ENCODE measurements at places on chromosomes 2 and 18.
A peak's percentile ranks its signal among the peaks of the same experiment; 100 is the strongest.

DNA sequence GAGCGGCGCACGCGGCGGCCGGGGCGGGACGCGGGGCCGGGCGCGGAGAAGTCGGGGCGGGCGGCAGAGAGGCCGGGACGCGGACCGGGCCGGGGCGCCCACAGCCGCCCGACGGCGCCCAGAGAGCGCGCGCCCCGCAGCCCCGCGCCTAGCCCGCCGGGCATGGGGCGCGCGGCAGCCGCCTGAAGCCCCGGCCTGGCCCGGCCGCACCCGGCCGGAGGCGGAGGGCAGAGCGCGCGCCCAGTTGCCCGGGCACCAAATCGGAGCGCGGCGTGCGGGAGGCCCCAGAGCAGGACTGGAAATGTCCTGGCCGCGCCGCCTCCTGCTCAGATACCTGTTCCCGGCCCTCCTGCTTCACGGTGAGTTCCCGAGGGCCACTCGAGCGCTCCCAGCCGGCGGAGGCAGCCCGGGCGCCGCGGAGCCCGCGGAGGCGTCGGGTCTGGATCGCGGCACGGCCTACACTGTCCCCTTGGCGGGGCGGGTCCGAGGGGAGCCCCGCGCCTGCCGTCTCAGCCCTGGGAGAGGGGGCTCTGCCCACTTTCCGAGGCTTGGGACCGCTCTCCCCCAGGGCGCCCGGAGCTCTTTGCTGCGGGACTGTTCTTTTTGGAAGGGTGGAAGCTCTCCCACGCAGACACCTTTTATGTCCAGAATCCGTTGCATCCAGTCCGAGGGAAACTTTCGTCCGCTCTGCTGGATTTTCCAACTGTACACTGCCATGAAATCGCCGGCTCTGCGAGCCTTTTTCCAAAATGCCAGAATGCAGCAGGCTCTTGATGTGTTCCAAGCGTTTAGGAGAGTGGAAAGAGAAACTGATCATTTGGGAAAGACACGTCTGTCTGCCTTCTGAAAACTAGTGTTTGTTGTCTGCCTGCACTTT, 484 bp downstream of the APCDD1 start:
- peak; percentile 68 for DNase-seq

- no peak for DNase-seq
These were observed 186.0 kb upstream of the TNP1 start for GRCh38 chr2:217045700-217046475.

- DNase-seq: no peak
These were observed 37.2 kb downstream of the DRC1 start for GRCh38 chr2:26438926-26439325.

- no peak for DNase-seq
These were observed 22.2 kb upstream of the SDC1 start for GRCh38 chr2:20247084-20247483.
